NCI-H2081 (cell line): ENCODE measurements at places on chromosomes 5 and 9.

- no peak for DNase-seq
Observed at GRCh38 chr9:126630458-126631237, 16.9 kb downstream of the LMX1B start.

DNA sequence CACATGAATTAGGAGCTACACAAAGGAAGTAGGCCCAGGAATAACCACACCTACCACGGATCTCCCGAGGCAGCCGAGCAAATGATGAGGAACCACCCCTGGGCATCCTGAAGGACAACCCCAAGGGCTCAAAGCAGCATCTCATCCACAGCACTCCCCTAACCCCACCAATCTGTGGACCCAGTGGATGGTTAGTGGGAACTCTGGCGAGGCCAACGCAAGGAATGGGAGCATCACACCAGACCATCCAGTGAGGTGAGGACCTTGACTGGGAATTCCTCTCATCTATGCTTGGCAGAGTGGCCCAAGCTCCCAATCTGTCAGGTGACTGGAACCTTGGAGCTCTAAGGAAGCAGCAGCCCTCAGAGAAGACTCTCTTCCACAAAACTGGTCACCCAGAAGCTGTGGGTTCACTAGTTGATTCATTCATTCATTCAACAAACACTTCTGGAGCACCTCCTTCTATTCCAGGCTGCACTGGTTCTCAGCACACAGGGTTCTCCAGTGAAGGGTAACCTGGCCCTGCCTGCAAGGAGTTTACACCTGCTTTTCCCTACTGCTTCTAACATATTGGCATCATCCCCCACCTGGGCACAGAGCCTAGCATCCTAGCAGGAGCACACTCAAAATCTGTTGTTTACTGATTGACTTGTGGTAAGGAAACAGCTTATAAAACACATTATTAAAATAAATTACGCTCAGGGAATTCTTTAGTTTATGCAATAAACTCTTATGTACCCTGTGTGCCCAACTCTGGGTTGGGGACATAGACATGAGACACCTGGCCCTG is 4.9 kb downstream of the ACSL6 start:
- DNase-seq: no peak

GRCh38 chr9:90869361-90869760 is 67.7 kb downstream of the SYK start:
- DNase-seq: no peak

- no peak for DNase-seq
Observed at GRCh38 chr5:73960426-73960825, 334.4 kb downstream of the ARHGEF28 start.

- DNase-seq: no peak
Observed at GRCh38 chr5:72067682-72068470, 39.4 kb upstream of the MAP1B start.

GRCh38 chr9:113837334-113837733 is 38.8 kb upstream of the ZNF618 start:
- DNase-seq: no peak

DNA sequence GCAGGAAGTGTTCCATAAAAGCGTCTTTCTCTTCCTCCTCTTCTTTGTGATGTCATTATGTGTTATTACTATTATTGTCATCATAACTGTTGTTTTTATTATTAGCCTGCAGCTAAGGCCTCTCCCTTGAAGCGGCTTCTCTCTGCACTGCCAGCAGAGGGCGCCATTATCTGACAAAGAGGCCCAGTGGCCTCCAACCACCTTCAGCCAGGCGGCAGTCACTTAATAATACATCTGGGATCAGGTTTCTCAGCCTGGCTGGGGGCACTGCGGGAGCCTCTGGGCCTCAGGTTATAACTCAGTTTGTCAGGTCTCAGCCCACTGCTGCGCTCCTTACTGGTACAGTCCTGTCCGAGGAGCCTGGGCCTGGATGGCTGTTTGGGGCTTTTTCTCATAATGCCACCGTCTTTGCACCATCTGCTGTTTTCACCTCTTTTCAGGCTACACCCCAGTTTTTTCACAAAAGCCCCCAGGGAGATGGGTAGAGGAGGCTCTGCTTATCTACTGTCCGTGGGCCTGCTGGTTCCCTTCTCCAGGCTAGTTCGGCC is 281.9 kb downstream of the NSG2 start:
- DNase-seq: peak; percentile 26

DNA sequence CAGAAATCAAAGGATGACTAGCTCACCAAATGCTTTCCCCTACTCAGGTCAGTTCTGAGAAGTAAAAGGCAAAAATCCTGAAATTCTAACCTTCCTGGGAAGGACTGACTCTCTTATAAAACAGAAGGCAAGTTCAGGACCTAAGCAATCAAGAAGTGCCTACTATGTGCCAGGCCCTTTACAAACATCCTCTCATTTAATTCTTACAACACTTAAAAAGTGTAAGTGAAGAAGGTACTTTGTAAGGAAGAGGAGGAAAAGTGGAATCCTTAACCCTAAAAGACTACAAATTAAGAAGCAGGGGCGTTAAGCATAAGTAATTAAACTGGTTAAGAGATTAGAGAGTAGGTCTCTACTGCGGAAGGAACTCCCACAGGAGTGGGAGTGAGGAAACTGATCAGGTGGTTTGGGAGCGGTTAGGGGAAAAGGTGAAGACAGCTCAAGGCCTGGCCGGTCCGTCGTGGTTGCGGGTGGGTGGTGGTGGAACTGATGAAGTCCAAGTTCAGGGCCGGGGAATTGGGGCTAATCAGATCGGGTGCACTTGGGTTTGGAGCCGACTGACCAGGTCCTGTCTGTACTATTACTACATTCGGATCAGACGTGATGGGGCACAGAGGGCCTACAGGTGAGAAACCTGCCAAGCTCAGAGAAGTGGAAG is 839 bp downstream of the MED27 start:
- peak; percentile 16 for DNase-seq

DNA sequence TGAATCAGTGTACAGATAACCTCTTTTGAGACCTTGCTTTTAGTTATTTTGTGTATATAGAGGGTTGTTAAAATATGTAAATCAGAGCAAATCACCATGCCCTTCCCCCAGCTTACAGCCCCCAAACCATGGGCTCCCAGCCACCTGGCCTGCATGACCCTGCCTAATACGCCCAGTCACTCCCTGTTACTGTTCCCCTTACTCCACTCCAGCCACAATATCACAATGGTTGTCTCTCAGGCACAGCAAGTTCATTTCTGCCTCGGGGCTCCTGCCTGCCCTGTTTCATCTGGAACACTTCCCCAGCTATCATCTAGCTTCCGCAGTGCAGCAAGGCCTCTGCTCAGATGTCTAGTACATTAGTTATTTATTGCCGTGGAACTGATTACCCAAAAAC is 5.0 kb upstream of the CARD19 start:
- DNase-seq: no peak

- DNase-seq: no peak
Observed at GRCh38 chr5:123176938-123177275, 87.9 kb downstream of the PRDM6 start.

GRCh38 chr5:99122976-99123375 is 194.2 kb upstream of the CHD1 start:
- DNase-seq: no peak

DNA sequence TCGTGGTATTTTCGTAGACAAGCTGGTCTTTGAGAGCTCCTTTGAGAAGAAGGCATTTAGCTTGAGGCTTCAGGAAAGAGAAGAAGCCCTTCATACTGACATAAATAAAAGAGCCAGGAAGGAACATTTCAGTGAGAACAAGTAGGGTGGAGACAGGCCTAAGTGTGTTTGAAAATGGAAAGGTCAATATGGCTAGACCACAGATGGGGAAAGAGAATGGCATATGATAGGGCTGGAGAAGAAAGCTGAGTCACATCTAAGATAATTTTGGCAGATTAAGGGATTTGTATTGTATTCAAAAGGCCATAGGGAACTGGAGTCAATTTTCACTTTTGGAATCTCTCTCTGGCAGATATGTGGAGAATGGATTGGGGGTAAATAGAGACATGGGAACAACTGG is 374.9 kb downstream of the TMEM38B start:
- DNase-seq: no peak

DNA sequence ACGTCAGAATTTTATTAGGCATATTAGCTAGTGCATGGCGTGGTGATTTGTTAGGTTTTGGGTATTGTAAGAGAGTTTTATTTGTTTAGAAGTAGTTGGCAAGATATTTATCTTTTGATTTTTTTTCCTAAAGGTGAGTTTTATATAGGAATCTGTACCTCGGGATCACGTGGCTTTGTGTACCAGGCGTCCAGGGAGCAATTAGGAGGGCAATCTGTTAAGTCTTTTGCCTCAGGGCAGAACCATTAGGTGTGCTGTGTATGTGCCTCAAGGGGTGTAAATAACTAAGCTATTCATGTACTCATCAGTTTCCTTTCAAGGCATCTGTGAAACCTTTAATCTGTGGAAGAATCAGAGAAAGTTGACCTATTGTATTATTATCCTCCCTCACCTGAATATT is 39.4 kb downstream of the ZSWIM6 start:
- DNase-seq: peak; percentile 57

DNA sequence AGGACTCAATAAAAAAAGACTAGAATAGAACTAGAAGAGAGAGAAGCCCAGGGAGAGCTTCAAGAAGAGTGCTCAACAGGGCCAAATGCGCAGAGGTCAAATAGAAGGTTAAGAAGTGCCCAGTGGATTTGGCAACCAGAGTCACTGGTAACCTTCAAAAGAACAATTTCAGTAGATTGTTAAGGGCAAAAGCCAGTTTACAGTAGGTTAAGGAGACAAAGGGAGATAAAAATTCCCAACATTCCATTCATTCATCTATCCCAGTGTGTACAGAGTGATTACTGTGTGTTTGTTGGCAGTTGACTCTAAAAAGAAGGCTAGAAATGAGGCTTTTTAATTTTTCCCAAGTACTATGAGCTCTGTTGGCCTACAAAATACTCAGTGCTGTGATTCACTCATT is 69.4 kb downstream of the RIGI start:
- no peak for DNase-seq

DNA sequence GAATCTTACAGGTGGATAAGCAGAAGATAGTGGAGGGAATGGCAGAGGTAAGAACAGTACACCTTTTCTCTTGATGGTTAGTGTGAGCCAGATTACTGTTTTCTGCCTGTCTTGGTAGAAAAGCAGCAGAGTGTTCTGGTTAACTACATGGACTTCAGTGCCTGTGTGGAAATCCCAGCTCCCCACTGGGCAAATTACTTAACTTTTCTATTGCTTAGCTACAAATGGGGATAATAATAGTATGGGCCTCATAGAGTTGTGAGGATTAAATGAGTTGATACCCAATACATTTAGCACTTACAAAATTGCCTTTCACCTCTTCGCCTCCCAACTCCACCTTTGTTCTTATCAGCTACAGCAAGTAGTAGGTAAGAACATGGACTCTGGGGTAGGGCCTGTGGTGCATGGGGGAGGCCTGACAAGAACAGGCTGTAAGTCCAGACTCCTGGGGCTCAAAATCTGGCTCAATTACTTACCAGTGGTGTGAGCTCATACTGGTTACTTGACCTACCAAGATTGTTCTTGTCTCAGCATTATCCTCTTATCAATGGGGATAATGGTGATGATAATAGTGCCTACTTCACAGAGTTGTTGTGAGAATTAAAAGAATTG is 125.1 kb downstream of the LIFR start:
- no peak for DNase-seq

- DNase-seq: peak; percentile 87
Observed at GRCh38 chr5:317086-317811, 4.3 kb upstream of the AHRR start.

DNA sequence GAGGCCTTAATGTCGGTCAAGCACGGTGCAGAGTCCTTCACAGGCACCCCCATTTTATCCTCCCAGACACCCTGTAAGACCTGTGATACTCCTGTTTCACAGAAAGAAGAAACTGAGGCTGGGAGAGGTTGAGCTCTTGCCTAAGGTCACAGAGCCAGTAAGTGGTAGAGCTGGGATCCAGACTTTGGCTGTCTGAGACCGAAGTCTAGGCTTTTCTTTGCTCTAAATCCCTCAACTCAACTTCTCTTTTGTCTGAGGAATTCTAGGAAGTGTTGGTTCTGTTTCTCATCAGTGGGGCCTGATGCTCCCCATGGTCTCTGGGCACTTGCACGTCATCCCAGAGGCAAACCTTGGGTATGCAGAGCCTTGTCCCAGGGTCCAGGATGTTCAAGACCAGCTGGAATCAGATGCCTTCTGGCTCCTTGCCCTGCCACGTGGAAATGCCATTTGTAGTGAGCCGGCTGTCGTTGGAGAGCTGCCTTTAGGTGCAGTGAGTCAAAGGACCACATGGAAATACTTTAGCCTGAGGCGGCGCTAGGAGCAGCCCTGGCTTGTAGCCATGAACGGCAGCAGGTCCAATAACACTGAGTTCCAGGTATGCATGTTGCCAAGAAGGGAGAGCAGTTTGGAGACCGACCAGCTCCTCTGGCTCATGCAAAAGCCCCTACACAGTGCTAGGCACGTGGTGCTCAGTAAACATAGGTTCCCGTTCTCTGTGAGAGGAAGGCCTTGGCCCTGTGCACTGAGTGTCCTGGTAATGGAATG is 9.2 kb downstream of the DCANP1 start:
- peak; percentile 39 for DNase-seq

GRCh38 chr9:78097541-78097940 is 65.9 kb upstream of the GNAQ start:
- no peak for DNase-seq

GRCh38 chr5:173032730-173033129 is 23.4 kb upstream of the CREBRF start:
- DNase-seq: no peak

- no peak for DNase-seq
Observed at GRCh38 chr9:120928015-120928482, 1.5 kb upstream of the TRAF1 start.

DNA sequence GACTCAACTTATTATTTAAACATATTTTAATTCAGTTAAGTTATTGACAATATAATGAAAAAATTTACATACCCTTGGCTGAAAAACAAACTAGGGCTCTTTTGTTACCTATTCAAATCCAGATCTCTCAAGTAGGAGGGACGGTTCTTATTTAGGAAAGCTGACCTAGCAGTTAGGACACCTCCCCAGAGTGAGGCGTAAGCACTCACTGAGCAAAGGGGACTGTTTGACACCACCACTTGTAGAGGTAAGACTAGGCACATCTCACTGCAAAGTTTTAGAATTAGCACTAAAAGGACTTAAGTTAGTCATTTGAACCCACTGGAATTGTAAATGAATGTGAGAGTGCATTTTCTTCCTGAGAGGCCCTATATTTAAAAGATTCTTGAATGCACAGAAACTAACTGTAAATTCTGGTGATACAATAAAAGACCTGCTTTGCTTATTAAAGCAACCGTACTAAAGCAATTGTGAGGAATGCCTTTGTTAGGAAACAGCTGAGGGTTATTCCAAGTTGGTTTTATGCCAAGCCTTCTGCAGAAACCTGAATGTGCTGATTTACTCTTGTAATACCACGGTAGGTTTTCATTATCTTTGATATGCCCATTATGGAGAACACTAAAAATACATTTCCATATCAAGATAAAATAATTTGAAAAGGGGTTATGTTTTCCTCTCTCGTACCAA is 16.2 kb downstream of the HACD4 start:
- DNase-seq: peak; percentile 44

GRCh38 chr5:76457674-76458485 is 54.8 kb downstream of the IQGAP2 start:
- no peak for DNase-seq

DNA sequence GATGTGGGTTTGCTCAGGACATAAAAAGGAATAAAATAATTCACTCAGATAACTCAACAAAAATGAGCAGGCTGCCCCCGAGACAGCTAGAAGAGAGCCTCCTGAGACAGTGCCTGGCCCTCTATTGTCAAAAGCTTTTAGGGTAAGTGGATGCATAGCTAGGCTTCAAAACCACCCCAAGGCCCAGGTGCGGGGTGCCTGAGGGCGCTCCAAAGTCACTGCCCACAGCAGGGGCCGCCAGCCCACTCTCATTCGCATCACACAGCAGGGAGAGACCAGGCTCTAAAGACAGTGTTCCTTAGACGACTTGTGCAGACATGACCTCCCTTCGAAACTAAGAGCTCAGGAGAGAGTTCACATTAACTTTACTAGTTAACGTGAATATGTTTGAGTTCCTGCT is 271.5 kb downstream of the FSTL4 start:
- no peak for DNase-seq
